ENCODE measurements at places on chromosomes 2 and 18.

- DNase-seq: no peak
Measured at GRCh38 chr2:18987016-18987415, 371.4 kb downstream of the OSR1 start.

GRCh38 chr2:73176205-73176880 is 26.0 kb upstream of the NOTO start:
- DNase-seq: no peak

GRCh38 chr2:132550946-132551345 is 119.1 kb downstream of the LYPD1 start:
- no peak for DNase-seq

DNA sequence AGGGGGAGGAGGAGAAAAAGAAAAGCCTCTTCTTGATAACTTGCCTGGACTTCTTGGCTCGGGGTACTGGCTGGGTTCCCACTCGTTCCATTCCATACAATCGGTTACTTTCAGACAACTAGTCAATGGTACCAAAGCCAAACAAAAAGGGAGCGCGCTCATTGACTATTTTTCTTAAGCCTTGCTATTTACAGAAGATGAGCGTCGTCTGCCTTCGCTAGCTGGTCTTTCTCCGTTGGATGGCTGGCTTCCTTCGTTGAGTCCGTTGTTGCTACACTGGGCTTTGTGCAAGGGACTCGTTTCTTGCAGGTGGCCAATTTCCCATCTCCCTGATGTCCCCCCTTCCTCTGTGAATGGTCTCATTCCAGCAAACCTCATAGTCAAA is 260.4 kb downstream of the ZNF516 start:
- DNase-seq: no peak

- DNase-seq: no peak
Measured at GRCh38 chr2:205885492-205886099, 200.4 kb downstream of the INO80D start.

DNA sequence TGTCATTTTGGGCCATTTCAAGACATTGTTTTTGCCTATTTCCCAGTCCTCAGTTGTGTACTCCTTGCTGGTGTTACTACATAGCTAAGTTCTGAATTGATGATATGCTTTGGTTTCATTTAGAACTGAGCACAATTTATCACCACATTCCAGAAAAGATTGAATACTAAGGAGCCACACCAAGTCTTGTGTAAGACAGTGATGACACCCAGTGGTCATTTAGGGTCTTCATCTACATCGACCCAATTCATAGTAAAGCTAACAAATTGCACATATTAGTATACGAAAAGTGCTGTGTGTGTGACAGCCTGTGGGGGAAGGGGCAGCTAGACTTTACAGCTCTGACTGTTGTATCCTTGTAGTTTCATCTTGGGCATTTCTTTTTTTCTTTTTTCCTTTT is 10.9 kb upstream of the DLX2 start:
- no peak for DNase-seq

DNA sequence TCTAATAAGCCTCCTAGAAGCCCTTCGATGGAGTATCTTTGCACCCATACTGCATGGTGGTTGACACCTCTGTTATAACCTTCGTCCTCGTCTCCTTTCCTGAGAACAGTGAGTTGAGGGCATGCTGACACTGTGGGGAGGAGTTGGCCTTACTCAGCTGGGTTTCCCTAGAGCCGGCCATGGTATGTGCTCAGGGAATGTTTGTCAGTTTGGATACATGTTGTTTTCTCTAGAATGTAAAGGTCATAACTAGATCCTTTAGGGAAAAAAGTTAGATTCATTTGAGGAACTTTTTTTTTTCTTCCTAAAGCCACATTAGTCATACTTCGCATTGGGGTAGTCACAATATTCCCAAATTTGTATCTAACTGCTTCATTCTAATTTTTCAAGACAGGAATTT is 106.0 kb upstream of the FOSL2 start:
- DNase-seq: no peak

- no peak for DNase-seq
Measured at GRCh38 chr2:121080013-121080772, 204.8 kb downstream of the TFCP2L1 start.

DNA sequence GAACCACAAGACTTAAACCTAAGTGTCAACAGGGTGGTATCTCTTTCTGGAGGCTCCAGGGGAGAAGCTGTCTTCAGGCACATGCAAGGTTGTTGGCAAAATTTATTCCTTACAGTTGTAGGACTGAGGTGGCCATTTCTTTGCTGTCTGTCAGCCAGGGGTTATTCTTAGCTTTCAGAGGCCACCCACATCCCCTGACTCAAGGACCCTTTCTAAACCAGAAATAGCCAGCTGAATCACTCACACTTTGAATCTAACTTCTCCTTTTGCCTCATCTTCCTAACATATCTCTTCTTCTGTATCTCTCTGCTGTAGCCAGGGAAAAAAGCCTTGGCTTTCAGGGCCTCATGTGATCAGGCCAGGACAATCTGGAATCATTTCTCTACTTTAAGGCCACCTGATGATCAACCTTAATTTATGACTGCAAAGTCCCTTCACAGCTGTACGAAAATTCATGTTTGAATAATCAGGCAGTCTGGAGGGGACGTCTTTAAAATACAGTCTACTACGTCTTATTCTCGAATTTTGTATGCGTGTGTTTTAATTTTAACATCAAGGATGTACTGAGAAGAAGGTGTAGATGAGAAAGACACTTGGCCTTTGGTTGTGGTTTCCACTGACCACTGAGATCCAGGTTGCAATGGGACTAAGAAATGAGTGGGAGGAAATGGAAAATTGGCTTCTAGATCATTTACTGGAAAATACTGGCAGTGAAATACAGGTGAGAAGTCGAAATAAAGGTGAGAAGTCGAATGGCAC is 90.4 kb downstream of the DOCK10 start:
- no peak for DNase-seq

DNA sequence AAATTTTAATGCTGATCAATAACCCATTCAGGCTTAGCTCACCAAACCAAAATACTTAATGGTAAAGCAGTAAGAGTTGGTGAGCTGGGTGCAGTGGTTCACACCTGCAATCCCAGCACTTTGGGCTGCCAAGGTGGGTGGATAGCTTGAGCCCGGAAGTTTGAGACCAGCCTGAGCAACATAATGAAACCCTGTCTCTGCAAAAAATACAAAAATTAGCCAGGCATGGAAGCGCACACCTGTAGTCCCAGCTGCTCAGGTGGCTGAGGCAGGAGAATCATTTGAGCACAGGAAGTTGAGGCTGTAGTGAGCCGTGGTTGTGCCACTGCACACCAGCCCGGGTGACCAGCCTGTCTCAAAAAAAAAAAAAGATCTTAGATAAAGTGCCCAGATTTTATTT is 35.7 kb upstream of the MPP4 start:
- no peak for DNase-seq

DNA sequence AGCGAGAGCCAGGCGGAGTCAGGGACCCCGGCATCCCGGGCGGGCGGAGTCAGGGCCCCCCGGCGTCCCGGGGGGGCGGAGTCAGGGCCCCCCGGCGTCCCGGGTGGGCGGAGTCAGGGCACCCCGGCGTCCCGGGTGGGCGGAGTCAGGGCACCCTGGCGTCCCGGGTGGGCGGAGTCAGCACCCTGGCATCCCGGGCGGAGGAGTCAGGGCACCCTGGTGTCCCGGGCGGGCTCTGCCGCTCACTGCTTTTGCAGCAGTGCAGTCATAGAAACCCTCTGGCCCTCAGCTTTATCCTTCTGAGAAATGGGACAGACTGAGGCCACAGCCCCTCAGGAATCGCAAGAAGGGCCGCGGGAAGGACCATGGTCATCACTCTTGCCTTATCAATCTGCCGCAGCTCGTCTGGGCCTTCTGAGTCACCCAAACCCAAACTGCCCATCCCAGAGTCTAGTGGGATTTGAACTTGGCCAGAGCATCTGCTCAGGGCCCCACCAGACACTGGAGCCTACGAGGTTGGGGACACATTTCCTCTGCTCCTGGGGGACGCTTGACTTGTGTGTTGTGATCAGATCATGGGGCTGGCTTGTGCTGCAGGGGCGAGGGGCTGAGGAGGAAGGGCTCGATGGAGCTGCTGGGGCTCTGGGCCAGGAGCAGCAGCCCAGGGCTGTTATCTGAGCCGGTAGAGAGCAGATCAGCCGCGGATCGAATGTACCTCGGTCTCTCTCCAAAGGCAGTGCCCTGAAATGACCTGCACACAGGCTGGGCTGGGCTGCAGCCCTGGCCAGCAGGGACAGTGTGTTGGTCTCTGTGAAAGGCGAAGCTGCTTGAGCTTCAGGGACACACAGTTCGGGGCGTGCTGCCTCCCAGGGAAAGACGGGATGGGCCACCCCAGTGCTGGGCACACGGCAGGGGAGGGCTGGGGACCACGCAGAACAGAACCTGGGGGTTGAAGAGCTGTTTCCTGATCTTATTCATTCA is 290.1 kb upstream of the HDAC4 start:
- no peak for DNase-seq

DNA sequence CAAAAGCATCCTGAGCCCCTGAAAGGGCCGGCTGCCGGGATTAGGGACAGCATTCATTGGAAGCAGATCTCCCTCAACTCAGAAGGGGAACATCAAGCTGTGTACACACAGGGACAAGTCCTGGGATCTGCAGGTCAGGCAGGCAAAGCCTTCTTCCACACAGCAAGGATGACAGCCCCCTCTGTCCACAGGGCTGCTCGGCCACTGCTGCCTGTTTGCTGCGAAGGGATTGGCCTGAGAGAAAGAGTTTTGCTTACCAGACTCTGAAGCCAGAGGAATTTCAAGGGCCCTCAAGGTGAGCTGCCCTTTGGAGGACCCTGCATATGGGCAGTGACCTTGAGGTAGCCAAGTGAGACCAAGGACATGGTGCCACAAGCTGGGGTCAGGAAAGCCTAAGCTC is 11.1 kb downstream of the ZBTB7C start:
- DNase-seq: no peak

GRCh38 chr18:68962623-68963022 is 164.7 kb downstream of the CCDC102B start:
- no peak for DNase-seq

DNA sequence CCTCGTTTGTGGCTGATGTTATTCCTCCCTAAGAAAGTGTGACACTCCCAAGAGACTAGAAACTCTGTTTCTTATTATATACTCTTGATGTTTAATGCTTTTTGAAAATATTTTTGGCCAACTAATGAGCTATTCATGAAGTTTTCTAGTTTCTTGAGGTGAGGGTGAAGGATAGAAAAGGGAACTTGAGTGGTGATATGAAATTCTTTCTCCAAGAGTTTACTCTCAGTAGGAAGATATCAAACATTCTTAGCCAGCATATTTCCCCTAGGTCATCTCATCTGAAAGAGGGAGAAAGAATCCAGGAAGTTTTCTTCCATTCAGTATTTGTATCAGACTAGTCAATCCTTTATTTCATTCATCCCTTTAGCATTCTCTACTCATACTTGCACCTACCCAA is 95.7 kb downstream of the MAP3K20 start:
- DNase-seq: no peak
